ENCODE measurements at places on chromosomes 7 and 10.

- DNase-seq, result no peak
Measured at GRCh38 chr10:87913156-87913921, 49.9 kb downstream of the PTEN start.

- DNase-seq, result peak; percentile 93
Measured at GRCh38 chr10:67884313-67884841, at the start of gene SIRT1. SIRT1 (plus strand) TSS chr10:67884656; CDS start chr10:67884722, 66 bp downstream.

DNA sequence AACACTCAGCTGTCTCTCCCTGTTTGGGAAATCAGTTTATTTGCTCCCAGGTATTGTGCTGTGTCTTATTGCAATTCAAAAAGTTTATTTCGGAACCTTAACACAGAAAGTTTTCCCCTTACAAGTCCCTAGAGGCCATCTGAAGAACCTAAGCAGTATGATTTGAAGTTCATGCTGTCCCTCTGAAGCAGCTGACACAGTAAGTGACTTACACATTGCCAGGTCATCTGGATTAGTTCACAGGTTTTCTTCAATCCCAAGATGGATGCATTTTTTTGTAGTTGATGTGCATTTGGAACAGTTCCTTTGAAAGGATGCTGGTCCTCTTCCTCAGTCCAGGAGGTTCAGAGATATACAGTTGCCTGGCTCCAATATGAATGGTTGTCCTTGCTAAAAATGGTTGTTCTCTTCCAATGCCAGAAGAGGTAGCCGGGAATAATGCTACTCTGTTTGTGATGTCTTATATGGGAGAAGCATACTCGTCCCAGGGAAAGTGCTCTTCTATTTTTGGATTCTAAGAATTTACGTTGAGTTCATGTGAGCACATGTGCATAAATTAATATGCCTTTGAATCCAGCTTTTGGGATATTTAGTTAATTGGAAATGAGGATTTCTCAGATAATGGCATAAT is 183.5 kb upstream of the PHYHIPL start:
- no peak for DNase-seq

GRCh38 chr10:23432166-23432565 is 6.7 kb upstream of the OTUD1 start:
- no peak for DNase-seq

GRCh38 chr7:55185941-55186609 is 167.3 kb downstream of the EGFR start:
- DNase-seq, result no peak

GRCh38 chr7:29113384-29114102 is 32.8 kb downstream of the CPVL start:
- DNase-seq, result no peak

DNA sequence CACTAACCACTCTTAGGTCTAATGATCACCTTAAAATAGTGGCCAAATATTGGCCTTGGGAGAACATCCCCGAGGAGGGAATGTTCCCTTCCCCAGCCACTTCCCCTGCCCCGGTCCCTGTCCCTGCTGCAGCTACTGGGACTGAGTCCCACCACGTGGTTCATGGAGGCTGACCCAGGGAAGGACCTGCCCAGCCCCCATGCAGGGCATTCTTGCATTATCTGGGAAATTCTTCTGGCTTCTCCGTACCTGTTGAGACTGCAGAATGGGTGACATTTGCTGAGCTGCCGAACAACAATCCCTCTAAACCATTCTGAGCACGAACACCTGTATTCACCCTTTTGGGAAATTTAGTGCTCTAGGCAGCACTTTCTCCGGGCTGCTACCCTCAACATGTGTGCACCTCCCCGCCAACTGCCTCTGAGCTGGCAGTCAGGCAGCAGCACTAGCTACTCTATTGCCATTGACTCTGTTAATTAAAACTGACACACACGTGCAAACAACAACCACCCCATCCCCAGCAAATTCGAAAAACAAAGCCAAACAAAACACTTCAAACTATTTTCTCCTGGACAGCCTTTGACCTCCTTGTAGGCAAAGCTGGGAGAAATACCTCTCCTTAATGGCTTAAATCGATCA is 567.4 kb upstream of the MKI67 start:
- DNase-seq, result no peak

DNA sequence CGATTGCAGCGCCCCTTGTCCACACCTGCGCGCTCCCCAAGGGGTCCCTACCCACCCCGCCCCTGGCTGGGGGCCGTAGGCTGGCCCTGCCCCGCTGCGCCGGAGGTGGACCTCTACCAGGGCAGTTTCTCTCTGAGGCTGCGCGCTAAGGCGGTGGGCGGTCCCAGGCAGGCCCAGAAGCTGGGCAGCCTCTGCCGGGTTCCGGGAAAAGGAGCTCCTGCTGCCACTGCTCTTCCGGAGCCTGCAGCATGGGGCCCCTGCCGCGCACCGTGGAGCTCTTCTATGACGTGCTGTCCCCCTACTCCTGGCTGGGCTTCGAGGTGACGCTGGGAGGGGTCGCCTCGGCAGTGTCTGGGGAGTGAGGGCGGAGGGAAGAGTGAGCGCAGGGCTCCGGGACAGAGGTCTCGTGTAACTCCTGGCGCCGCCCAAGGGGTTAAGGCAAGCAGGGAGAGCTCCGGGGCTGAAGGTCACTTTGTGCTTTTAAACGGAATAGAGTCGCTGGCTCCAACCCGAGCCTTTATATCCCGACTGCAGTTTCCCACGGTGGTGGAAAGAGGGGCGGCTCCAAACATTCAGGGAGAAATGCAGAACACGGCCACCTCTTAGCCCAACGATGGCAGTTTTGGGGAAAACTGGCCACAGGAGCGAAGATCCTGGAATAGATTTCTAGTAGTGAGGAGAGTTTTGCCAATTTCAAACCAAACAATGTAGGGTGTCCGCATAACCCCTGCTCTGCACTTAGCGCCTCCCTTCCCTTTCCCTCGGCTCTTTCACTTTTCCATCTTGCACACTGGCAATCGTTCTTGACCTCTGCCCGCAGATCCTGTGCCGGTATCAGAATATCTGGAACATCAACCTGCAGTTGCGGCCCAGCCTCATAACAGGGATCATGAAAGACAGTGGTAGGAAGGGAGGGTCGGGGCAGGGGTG is at the start of gene GSTK1:
Gene GSTK1, plus strand, starts transcription at position 176 of the 930 bp plus-strand sequence. Its CDS starts 73 bp downstream, at position 249.
- peak; percentile 57 for DNase-seq

DNA sequence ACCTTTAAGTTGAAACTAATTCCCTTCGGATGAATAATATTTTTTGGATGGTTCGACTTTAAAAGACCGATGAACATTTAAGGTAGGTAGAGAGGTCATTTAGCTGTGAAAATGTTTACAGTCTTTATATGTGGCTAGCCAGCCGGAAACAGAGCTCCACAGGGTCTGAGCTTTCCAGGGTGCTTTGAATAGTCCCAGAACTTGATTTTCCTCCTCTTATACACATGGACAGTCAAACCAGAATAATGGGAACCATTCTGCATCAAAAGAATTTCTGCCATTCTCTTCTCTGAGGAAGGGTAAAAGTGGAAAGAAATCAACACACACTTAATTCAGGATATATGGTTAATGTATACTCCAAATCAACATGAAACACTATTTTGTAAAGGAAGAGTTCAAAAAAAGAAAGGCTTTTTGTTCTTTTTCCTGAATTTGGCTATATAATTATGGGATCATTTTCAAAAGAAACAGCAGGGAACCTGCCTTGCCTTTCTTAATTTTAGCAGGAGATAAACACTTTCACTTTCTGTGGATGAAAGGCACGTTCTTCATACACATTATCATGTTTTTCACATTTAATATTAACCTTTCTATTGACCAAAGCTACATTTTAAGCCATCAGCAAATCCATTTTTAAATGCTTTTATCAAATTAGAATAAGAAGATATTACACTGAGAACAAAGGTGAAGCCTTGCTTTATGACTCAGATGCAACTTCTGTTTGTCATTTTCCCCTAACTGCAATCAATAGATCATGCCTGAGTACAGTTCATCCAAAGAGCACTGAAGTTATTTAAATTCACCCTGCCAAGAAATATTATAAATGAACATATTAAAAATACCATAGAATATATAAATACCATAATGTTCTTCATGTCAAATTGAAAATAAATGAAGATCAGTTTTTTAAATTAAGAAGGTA is 307.3 kb downstream of the THSD7A start:
- DNase-seq, result no peak

- no peak for DNase-seq
Measured at GRCh38 chr10:78642269-78642816, 426.4 kb upstream of the ZMIZ1 start.

- DNase-seq, result no peak
Measured at GRCh38 chr7:100546926-100547800, 8.2 kb downstream of the AGFG2 start.

- DNase-seq, result no peak
Measured at GRCh38 chr10:27695706-27696105, 49.9 kb downstream of the MKX start.

DNA sequence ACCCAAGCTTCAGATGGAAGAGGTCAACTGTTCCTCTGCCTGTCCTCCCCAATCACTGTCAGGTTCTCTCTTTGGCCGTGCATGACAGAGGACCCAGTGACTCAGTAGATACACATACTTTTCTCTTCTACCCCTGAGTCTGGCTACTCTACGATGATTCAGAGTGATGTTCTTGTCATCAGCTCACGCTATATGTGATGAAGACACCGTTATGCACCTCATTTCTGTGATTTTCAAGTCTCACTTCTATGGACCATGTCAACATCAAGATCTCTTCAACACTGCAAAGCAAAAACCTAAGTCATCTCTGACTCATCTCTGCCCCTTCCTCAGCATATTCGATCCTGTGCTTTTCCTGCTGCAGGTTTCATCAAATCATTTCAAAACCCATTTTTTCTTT is 76.6 kb upstream of the DGKI start:
- DNase-seq, result no peak

DNA sequence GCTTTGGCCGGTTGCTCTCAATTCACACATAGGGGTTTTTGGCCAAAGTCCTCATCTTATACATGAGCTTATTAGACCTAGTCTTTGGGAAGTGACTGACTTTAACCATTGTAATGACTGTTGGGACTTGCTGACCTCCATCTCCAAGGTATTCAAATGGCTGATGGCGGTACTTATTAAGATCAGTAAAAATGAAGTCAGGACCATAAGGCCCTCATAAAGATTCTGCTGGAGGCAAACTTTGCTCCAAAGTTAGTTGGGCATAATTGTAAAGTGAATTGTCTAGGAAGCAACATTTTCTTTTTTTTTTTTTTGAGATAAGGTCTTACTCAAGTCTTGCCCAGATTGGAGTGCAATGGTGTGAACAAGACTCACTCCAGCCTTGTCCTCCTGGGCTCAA is 76.3 kb upstream of the MKLN1 start:
- DNase-seq, result no peak

DNA sequence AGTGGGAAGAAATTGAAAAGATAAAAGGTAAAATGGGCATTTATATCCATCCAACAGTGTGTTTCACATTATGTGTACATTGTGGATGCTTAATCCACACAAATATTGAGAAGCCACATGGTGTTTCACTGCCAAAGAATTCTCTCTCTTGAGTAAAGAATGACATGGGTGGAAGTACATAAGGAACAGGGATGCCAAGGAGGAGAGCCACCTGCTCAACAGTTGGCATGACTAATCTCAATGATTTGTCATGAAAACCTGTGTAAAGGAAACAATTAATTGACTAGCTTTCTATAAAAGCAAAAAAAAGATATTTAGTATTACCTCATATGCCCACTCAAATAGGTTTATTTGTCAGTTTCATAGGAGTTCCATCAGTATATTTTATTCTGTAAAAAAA is 43.1 kb downstream of the MAGI2 start:
- no peak for DNase-seq

GRCh38 chr10:112286837-112287818 is 3.9 kb downstream of the TECTB start:
- DNase-seq, result no peak

DNA sequence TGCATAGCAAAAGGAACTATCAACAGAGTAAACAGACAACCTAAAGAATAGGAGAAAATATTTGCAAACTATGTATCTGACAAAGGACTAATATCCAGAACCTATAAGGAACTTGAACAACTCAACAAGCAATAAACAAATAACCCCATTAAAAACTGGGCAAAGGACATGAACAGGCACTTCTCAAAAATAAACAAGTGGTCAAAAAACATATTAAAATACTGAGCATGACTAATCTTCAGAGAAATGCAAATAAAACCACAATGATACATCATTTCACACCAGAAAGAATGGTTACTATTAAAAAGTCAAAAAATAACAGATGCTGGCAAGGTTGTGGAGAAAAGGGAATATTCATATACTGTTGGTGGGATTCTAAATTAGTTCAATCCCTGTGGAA is 17.1 kb downstream of the MAGI2 start:
- DNase-seq, result no peak

DNA sequence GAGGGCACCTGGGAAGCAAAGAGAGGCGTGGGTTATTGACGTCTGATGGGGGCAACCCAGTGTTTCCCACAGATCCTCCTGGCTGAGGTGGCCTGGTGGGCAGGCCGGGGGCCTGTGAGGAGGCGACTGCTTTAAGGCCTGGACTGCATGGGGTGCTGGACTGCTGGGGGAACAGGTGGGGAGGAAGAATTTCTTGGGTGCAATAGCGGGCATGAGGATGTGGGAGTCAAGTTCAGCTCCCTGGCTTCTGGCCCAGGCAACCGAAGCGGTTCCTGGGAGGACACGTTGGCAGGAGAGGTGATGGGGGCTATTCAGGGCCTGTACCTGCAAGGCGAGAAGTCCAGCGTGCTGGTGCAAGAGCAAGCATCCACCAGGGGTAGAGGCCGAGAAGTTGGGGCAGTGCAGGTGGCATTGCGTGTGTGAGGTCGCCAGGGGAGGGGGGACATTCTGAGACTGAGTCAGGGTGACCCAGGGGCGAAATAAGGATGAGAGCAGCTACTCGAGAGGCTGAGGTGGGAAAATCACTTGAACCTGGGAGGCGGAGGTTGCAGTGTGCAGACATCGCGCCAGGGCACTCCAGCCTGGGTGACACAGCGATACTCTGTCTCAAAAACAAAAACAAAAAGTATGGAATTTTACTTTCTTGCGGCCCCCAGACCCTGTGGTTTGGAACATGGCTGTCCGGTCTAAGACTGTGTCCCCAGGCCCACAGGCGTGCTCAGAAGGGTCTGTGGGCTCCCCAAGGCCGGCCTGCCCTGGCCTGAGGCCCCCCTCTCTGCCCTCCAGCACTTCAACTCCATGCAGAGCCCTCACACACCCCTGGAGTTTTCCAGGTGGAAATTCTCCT is 53.6 kb upstream of the ELN start:
- no peak for DNase-seq

DNA sequence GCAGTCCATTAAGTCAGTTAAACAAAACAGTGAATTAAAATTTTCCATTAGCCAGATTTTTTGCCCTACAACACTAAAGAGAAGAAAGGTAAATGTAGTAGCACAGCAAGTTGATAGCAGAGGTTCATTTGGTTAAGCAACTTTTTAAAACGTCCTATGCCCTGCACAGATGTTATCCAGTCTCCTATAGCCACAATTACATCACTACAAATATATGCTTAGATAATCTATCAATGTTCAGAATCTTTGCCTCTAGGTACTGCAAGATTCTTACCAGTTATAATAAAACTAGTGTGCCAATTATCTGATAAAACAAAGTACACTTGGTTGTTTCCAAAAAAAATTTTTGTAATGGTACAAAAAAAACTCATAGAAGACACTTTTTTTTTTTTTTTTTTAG is 175.5 kb upstream of the MYO3A start:
- no peak for DNase-seq
